ENCODE measurements at places on chromosomes 7 and 10.
A peak's percentile ranks its signal among the peaks of the same experiment; 100 is the strongest.

- no peak for DNase-seq
Measured at GRCh38 chr10:110360857-110361474, 56.2 kb upstream of the SMNDC1 start.

GRCh38 chr7:31493714-31494181 is 20.1 kb upstream of the ITPRID1 start:
- DNase-seq = no peak

- peak; percentile 83 for DNase-seq
Measured at GRCh38 chr10:14959221-14960057, at the start of gene MEIG1. Gene MEIG1, plus strand, starts transcription at chr10:14959388. Its CDS starts 7,081 bp downstream, at chr10:14966469.

DNA sequence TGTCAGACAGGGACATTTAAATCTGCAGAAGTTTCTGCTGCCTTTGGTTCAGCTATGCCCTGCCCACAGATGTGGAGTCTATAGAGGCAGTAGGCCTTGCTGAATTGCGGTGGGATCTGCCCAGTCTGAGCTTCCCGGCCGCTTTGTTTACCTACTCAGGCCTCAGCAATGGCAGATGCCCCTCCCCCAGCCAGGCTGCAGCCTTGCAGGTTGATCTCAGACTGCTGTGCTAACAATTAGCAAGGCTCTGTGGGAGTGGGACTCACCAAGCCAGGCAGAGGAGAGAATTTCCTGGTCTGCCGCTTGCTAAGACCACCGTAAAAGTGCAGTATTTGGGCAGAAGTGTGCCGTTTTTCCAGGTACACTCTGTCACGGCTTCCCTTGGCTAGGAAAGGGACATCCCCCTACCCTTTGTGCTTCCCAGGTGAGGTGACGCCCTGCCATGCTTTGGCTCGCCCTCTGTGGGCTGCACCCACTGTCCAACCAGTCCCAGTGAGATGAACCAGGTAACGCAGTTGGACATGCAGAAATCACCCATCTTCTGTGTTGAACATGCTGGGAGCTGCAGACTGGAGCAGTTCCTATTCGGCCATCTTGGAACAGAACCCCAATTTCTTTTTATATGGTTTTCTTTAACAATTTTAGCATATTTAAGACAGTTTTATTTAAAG is 28.4 kb upstream of the VWDE start:
- DNase-seq = no peak

GRCh38 chr7:88201305-88201704 is 18.5 kb downstream of the SRI start:
- no peak for DNase-seq

- no peak for DNase-seq
Measured at GRCh38 chr7:135659159-135659846, 3.0 kb upstream of the STMP1 start.

DNA sequence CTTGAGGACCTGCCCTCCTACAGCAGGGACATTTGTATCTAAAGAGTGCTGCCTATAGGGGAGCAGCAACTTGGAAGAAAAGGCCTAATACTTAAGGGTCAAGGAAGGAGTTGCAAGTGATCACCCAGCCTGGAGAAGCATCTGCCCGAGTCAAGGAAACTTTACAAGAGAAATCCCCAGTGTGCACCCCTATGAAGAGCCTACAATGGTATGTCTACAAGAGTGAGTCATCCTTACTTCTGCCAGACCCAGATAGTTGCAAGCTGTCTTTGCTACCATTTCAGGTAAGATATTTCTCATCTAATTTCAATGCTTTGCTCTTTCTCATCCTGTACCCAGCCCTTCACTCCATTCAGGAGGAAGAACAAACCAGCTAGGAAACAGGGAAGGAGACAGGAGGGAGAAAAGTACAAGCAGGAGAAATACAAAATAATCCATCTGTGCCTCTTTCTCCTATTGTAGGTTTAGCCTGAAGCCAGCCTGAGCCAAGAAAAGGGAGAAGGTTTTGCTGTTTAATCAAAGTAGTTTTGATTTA is 34.4 kb upstream of the AGR3 start:
- no peak for DNase-seq

- no peak for DNase-seq
Measured at GRCh38 chr7:140334341-140335057, 63.8 kb downstream of the SLC37A3 start.

- DNase-seq = no peak
Measured at GRCh38 chr7:49767719-49768118, 5.7 kb upstream of the VWC2 start.

DNA sequence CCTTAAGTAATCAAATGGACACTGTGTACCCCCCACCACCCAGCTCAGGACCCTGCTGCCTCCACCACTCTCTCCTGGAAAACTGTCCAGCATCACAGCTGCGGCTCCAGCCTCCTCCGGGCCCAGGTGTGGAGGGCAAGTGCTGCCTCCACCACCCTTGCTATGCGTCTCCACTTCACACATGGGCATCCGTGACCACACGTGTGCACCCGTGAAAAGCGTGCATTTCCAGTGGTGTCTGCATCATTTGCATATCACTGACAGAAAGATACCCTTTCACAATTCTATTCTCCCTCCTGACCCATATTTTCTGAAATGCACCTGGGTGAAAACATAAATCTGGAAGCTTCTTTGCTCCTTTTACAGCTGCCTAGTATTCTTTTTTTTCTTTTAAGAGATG is 89.7 kb upstream of the PDGFA start:
- DNase-seq = no peak

GRCh38 chr10:591646-592045 is 97.8 kb downstream of the DIP2C start:
- DNase-seq = no peak

DNA sequence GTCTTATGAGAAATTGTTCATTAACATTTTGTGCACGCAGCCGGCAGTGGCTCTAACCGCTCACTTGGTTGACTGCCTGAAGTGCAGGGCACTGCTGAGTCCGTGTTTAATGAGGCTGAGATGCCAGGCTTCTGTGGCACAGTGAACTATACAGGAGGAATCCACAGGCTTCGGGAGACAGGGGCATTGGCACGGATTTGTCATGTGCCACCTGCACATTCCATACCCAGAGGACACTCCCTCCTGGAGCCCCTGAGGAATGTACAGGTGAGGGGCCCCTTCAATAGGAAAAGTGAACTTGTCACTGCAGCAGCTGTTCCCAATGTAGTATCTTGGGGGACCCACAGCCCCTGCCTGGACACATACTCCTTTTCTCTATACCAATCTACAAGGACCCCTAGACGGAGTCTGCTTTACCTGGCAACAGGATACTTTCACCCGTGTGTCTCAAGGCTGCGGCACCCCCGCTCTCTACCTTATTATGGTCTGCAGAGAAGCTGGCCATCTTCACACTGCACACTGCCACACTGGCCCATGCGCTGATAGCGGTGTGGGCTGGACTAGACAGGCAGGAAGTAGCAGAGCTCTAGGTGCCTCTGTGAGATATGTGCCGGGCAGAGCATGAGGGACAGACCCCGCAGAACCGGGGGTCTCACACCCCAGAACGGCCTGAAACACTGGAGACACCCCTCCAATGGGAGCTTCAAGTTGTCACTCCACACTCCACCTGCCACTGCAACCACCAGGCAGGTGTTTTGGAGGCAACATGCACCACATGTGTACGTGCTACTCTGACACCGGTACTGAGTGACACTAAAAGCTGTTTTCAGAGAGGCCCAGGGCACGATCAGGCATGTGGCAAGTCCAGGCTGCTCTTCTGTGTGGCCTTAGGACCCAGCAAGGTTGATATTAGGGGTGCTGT is 71.4 kb upstream of the RHEB start:
- no peak for DNase-seq

- DNase-seq = no peak
Measured at GRCh38 chr10:1366811-1367425, 310.7 kb downstream of the WDR37 start.

- DNase-seq = no peak
Measured at GRCh38 chr7:3712841-3713240, 411.8 kb downstream of the SDK1 start.

DNA sequence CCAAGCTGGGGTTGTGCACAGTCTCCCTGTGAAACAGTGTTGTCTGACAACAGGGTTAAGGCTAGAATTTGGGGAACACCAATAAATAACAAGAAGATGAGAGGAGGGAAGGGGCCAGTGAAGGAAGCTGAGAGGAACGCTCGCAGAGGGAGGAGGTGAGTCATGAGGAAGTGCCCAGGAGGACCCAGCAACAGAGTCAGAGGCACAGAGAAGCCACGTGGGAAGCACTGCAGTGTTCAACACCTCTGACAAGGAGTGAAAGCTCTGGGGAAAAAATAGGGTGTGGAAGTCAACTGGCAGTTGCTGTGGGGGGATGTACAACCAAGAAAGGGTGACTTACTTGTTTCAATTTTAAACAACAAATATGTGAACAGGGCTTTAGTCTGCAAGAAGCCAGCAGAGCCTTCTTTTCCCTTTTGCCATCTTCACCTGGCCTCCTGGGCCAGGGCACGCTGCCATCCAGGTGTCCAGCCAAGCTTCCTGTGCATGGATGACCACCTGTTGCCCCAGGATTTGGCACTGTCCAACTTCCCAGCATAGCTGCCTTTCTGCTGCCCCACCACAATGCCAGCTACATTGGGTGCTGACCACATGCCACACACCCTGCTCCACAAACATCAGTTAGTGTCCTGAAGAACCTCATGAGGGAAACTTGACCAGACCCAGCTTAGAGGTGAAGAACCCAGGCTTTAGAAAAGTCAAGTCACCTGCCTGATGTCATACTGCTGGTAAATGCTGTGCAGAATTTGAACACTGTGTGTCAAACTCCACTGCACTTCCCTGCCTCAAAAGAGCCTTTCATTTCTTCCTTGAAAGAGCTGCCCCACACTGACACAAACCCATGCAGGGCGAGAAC is 69.6 kb downstream of the ATXN7L1 start:
- DNase-seq = peak; percentile 62

DNA sequence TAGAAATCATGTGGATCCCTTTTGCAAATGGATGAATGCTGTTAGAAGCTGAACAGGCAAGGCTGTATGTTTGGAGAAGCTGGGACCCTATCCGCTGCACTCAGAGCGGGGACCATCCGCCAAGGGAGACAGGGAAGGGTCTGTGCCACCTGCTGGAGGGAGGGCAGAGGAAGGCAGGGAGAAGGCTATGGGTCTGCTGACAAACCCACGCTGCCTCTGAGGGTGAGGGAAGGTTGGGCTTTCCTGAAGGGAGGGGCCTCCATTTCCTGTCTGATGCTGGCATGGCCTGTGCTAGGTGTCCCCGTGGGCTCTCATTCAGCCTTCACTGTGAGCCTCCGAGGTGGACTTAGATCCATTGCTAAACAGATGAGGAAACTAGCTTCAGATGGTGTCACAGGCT is 5.3 kb upstream of the CRHR2 start:
- no peak for DNase-seq

DNA sequence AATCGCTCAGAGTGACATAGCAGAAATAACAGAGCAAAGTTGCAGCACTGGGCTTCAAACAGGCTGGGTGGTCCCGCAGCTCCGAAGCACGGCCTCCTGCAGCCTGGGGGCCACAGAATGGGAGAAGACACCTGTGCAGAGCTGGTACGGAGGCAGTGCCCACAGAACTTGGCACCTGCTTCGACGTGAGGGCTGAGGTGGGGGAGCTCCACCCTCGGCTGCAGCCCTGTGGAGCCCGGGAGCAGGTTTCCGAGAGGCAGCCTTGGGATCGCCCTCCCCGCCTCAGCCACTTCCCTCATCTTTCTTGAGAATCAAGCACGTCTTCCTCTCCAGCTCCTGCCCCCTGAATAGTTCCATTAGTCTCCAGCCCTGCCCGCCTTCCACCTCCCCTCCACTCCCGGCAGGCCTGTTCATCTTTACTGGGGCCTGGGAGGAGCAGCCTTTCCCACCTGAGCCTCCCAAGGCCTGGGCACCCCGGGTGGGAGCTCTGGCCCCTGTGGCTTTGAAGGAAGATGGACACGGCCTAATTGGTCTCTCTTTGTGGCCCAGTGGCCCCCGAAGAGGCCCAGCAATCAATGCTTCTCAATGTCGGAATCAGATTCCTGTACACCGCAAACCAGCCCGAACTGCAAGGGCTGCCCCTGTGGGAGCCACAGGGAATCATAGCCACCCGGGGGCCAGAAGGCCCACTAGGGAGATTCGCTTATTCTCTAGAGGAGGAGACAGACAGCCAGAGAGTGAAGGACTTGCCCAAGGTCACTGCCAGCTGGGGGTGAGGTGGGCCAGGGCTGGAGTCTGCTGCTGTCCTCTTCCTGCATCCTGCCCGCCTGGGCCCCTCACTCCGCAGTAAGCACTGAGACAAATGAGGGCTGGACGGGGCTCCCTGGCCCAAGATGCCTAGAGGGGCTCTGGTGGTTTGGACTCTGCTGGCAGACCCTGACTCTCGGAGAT is 17.0 kb upstream of the PCBD1 start:
- DNase-seq = no peak

- no peak for DNase-seq
Measured at GRCh38 chr10:17519457-17519856, 65.1 kb upstream of the ST8SIA6 start.
